ENCODE measurements at places on chromosomes 6 and 20.

DNA sequence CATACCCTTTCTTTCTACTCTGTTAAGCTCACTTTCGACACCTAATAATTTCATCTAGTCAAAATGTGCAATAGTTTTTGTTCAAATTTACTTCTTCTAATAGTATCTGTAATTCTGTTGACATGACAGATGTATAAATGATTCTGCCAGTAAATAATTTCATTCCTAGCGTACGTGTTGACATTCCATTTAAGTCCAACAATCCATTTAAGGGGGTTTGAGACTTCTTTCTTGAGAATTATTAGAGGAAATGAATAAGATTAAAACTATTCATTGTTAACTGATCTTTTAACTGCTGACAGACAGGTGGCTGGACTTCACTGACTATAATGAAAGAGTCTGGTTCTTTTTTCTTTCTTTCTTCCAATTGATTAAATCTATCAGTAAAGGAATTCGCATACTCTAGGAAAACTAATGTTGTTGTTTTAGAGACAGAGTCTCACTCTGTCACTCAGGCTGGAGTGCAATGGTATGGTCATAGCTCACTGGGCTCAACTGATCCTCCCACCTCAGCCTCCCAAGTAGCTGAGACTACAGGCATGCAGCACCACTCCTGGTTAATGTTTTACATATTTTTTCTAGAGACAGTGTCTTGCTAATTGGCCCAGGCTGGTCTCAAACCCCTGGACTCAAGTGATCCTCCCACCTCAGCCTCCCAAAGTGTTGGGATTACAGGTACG lies 55.9 kb downstream of the MAP3K5 start:
- DNase-seq = no peak

DNA sequence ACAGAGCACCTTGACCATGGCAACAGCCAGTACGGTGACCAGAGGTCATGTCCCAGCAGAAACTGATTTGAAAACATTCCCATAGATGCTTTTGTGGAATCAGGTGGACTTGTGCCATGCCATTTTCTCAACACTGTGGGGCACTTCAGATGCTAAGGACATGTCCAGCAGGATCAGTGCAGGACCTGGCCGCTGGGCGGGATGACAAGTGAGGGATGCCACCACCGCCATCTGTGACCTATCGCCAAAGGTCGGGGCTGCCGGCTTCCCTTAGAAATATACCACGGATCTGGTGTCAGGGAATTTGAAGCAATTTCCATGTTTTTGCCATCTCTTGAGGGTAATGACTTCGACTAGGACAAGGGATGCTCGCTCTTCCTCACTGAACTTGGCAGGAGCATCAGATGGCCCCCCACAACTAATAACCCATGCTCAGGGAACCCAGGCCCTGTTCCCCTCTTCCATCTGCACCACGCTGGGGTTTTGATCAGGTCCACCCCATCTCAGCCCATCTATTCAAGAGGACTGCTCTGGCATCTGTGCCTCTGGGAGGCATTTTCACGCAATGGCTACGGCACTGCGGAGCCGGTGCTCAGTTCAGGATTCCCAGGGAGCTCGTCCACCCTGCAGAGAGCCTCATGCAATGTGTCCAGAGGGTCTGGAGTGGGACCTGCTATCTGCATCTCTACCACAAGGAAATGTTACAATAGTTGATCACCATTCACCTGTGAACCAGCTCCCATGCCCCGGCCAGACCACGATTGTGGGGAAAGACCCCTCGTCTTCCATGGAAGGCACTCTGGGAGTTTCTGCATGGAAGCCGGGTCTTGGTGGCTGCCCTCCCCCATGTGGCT lies 302.6 kb downstream of the TAF4 start:
- no peak for DNase-seq

DNA sequence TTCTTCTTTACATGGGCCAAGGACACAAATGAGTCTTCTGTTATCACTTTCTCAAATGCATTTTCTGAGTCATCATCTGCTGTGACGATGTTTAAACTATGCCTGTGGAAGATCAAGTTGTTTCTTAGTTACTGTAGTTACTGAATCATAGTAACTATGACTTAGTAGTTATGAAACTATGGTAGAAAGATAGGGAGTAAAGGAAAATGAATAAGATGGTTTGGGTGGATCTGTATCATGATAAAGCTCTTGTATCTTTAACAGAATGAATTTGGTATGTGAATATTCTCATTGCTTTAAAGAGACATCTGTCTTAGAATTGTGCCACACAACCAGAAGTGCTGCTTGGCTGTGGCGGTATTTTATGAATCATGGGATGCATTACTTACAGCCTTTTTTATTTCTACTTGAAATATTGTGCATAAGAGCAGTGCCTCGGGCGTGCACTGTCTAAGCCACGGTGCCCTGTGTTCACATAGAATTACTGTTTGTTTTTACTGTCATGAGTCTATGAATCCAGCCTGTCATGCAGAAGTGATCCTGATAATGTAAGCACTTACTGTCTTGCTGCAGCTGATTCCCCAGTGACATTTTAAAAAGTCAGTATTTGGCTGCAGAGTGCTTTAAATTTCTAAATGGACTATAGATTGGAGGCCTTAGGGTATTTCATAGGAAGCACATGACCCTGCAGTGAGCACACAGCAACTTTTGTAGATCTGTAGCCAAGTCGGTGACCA lies 215.2 kb downstream of the TMEM242 start:
- DNase-seq = peak; percentile 62

- no peak for DNase-seq
These were observed 81.4 kb downstream of the SERAC1 start for GRCh38 chr6:158086504-158087223.

Measured in SW 1271 (cell line).